B cell (primary cell): ENCODE measurements at places on chromosomes 5 and 9. TPM values are rescaled to one million over a fixed set of nuclear protein-coding genes. Genes with fewer than 3 reads are reported as not detected.
A peak's percentile ranks its signal among the peaks of the same experiment; 100 is the strongest.

DNA sequence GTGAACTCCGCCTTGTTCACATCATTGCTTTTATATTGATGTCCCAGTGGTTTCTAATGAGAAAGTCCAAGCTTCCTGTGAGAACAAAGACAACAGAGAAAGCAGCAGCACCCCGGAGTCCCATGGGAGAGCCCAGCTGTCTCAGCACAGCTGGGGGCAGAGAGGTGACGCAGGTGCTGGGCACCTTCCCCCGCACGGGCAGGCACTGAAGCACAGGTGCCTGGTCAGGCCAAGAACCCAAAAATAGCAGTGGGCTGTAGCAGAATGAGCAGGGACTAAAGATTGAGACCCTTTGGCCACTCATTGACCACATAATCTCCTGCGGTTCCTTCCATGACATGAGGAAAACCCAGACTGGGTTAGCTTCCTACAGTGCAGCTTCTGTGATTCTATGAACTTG, 18.8 kb downstream of the SRD5A1 start:
- H3K4me3 ChIP-seq, result no peak overlapping the region
- H3K4me1 ChIP-seq, result peaks cover 8% of the 10 kb centered on the region
- DNase-seq, result peak; percentile 46
- no peak overlapping the region for H3K27ac ChIP-seq
- H3K27me3 ChIP-seq, result no peaks in the 10 kb centered on the region

DNA sequence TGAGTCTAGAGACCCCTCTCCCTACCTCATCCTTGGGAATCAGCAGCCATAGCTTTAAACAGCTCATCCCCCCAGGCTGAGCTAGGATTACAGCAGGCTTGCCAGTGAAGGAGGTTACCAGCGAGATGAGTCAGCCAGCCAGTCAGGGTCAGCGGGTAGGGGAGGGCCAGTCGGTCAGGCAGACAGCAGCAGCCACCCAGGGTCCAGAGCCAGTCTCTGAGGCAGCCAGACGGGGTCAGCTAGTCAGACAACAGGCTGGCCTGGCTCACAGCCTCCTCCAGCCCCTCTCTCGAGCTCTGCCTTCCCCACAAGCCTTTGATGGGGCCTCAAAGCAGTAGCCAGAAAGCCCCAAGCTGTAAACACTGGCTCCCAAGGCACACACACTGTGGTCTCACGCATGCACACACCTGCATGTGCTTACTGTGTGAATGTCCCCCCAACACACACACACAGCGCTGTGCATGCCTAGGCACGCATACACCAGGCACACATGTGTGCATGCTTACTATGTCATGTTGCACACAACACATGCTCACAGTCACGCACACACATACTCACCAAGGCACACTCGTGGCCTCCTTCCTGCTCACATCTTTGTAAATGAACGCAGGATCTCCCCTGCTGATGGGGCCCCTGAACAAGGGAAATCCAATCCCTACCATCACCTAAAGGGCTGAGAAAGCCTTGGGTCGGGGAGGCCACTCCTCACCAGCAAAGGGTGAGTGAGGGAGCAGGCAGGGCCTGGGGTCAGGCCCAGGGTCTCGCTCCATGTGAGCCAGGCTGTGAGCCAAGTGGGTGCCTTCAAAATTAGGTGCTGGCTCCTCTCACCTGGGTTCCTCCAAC, 28.2 kb upstream of the CPLX2 start:
- H3K4me1 ChIP-seq, result no peaks in the 10 kb centered on the region
- H3K27ac ChIP-seq, result no peak overlapping the region
- H3K4me3 ChIP-seq, result no peak overlapping the region
- H3K27me3 ChIP-seq, result no peaks in the 10 kb centered on the region
- H3K36me3 ChIP-seq, result no peaks in the 10 kb centered on the region

GRCh38 chr9:98974554-98974953, 30.8 kb downstream of the COL15A1 start:
- peaks cover 4% of the 10 kb centered on the region for H3K4me1 ChIP-seq
- no peak overlapping the region for H3K27ac ChIP-seq
- H3K27me3 ChIP-seq, result no peaks in the 10 kb centered on the region
- H3K36me3 ChIP-seq, result no peaks in the 10 kb centered on the region

The BHMT2 gene
- polyA plus RNA-seq, result not detected in 2 replicates

The COL15A1 gene
- polyA plus RNA-seq, result not detected in 2 replicates
